ENCODE measurements at places on chromosomes 12 and 14.

- DNase-seq, result no peak
Observed at GRCh38 chr12:131766382-131767107, 55.7 kb downstream of the SFSWAP start.

DNA sequence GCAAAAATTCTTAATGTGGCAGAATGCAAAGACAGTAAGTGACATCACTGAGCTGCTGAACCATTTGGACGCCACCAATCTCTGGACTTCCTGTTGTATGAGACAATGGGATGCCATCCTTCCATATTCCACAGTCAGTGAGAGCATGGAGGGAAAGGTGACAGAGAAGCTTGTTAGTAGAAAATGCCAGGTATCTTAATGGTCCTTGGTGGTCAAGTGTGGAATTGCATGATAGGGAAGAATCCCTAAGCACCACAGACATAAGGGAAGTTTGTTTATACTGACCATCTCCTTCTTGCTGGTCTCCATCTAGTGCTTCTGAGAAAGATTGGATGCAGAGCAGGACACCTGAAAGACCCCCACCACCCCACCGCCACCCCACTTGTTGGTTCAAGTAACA lies 1410.0 kb upstream of the TMEM132C start:
- no peak for DNase-seq

- no peak for DNase-seq
Observed at GRCh38 chr14:104082807-104083206, 2.7 kb upstream of the ASPG start.

- DNase-seq, result no peak
Observed at GRCh38 chr14:77102154-77102553, 4.1 kb downstream of the CIPC start.

DNA sequence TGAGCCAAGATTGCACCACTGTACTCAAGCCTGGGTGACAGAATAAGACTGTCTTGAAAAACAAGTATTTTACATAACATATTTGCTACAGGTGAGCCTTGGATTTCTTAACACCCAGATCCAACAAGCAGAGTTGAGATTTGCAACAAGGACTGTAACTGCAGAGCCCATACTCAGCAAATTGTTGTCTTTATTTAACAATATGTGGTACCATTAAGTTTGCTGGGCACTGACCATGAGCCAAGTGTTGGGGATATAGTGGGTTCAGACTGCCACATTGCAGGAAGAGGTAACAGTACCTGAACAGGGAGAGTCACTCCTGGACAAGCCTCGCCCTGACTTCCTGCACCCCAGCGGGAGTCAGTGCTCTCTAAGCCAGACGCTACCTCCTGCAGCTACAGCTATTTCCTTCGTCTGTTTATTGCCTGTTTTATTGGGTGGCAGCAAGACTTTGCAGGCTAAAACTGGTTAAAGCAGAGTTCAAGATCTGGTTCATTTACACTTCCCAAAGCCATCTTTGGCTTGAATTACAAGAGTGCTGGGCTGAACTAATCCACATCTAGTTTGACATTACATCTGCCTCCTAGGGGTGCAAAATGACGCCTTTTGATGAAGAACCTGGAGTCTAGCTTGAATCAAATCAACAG lies 12.5 kb downstream of the AHSA1 start:
- DNase-seq, result no peak

DNA sequence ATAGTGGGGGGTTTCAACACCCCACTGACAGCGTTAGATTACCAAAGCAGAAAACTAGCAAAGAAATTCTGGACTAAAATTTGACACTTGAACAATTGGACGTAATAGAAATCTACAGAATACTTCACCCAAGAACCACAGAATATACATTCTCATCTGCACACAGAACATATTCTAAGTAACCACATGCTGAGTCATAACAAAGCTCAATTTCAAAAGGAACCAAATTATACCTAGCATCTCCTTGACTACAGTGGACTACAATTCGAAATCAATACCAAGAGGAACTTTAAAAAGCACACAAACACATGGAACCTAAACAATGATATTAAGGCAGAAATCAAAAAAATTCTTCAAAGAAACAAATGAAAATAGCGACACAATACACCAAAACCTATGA lies 871.6 kb upstream of the MDGA2 start:
- DNase-seq, result no peak

- no peak for DNase-seq
Observed at GRCh38 chr12:6376870-6377666, 1.7 kb upstream of the SCNN1A start.

DNA sequence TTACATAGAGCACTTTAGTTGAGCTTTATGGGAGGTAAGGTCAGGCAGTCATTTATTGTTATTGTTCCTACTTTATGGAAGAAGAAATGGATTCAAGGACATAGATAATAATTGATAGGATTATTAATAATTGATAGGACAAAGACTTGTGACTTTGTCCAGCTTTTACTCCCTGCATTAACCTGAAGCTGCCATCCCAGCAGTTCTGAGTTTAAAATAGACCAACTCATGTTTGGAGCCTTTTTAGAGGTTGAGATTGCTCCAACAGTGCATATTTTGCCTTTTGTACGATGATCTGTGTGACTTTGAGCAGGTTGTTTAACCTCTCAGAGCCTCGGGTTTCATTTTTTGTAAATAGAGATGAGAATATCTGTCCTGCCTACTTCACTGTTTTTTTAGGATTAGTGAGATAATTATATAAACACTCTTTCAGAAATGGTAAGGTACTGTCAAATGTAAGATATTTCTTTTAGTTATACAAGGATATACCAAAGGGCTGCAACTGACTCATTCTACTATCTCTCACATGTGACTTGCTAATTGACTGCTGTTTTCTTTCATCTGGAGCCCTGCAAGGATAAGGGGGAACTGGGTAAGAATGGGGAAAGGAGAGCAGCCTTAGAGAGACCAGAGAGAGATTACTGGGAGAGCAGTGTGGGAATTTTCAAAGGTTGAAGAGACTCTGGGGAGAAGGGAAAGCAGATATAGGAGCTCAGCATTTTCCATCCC lies 15.3 kb downstream of the WDR20 start:
- DNase-seq, result no peak

- DNase-seq, result no peak
Observed at GRCh38 chr12:50275556-50275955, 7.8 kb downstream of the LIMA1 start.

DNA sequence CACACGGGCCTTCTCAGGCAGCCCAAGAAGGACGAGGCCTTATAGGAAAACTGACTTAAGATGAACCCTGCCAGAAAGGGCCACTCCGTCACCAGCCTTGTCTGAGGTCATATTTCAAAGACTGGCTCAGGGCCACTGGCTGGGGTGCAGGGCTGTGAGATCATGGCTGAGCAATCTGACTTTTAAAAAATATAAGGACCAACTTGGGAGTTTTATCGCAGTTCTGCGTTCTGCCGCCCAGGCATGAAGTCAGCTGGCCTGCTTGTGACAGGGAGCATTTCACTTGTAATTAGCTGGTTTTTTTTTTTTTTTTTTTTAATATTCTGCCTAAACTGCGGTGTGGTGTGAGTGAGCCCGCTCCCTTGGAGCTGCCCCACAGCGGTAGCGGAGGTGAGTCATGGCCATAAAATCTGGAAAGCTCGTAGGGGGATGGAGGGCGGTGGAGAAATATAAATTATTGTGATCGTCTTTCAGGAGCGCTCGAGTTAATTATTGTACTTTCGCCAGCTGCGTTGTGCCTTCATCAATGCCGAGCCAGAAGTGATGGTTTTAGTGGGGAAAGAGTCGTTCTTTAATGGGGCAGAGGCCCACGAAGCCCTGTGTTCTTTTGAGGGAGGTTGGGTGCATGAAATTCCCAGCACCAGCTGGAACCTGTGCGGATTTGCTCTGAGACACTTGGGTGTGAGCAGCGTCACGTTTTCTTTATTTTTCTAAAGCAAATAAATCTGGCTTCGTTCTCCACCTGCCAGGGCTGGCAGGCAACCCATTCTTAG lies 231.9 kb downstream of the C12orf75 start:
- DNase-seq, result no peak

GRCh38 chr12:120365675-120366340 lies 3.2 kb downstream of the MSI1 start:
- DNase-seq, result no peak

- DNase-seq, result no peak
Observed at GRCh38 chr12:5868625-5869295, 76.3 kb downstream of the ANO2 start.

DNA sequence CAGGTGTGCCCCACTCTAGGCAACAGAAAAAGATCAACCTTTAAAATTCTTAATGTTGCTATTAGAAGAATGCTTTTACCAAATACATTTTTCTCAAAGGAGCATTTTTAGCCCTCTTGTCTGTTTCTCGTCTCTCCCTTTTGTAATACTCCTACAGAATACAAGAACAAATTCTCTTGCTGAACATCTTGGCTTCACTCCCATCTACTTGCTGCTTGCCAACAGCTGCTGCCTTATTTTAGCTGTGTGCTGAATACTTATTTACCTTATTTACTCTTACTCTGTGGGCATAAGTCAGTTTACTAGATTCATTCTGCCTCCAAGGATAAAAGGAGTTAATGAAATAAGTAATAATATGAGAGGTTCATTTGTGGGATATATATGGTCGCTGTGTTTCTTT lies 70.8 kb downstream of the POLR3B start:
- DNase-seq, result no peak

GRCh38 chr14:44490966-44491365 lies 16.1 kb downstream of the FSCB start:
- DNase-seq, result no peak

DNA sequence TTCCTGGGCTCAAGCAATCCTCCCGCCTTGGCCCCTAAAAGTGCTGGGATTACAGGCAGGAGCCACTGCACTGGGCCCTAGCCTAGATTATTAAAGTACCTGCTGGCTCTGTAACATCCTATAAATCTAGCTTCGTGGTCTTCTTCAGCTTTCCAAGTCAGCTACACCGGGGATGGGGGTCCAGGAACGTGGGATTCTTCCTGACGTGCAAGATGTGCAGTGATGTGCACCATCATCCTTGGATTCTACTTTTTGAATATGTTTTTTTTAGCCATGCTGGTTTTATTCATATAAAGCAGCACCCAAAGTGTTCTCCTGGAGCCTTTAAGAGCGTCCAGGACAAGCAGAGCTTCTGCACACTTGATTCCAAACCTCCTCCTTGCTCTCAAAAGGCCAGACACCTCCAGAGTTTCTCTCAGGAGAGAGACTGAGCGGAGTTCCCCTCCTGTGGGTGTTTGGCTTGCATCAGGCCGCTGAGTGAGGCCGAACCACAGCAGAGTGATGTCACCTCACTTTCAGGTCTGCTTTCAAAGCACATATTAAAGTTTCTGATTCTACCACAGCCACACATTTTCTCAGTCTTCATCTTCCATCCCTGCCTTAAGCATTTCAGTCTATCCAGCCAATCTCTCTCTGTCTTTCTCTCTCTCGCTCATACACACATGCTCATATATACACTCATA lies 33.4 kb downstream of the VCPKMT start:
- DNase-seq, result peak; percentile 82

DNA sequence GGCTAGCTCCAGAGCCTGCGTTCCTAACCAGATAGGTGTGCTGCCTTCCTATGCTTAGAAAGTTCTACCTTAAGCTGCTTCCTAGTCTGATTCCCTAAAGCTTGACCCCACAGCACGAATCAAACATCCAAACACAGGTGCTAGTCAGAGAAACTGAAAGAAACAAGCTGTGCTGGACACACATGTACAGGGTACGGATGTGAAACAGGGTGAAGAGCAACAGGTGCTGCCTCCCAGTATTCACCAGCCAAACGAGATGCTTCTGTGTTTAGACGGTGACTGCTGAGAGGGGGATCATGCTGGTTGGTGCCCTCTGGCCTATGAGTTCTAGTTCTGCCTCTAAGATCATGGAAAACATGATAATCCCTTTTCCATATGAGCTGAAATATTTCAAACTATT lies 105.3 kb downstream of the GRIP1 start:
- DNase-seq, result no peak

- DNase-seq, result no peak
Observed at GRCh38 chr14:59582161-59582560, 5.5 kb upstream of the CCDC175 start.

GRCh38 chr12:29273178-29273843 lies 107.7 kb downstream of the ERGIC2 start:
- DNase-seq, result no peak

- no peak for DNase-seq
Observed at GRCh38 chr14:100049220-100049619, 16.0 kb upstream of the EVL start.

- no peak for DNase-seq
Observed at GRCh38 chr12:72011374-72011773, 72.7 kb downstream of the TPH2 start.

- DNase-seq, result no peak
Observed at GRCh38 chr12:54786081-54786480, 68.2 kb upstream of the MUCL1 start.

GRCh38 chr14:78857974-78858373 lies 687.8 kb downstream of the NRXN3 start:
- no peak for DNase-seq

- no peak for DNase-seq
Observed at GRCh38 chr12:128578045-128578444, 245.7 kb downstream of the SLC15A4 start.

DNA sequence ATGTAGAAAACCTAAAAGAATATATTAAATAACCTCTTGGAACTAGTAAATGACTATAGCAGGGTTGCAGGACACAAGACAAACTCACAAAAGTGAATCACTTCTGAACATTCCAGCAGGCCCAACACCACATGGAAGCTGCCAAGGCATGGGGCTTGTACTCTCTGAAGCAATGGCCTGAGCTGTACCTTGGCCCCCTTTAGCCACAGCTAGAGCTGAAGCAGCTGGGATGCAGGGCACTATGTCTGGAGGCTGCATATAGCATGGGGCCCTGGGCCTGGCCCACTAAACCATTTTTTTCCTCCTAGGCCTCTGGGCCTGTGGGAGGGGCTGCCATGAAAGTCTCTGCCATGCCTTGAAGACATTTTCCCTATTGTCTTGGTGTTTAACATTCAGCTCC lies 1067.3 kb downstream of the LRFN5 start:
- no peak for DNase-seq

DNA sequence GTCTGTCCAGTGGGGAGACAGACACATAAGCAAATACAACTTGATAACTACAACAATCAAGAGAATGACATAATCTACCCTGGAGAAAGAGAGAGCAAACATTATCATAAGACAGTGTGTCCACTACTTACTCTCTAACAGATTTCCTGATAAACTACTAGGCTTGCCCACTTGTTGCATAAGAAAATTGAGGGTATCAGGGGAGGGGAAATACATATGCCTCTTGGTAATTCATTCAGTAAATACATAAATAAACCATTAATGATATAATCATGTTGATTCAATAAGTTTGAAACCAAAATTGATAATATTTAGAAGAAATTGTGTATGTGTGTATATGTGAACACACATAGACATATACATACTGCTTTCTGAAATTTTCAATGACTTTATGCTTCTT lies 76.6 kb downstream of the ERGIC2 start:
- no peak for DNase-seq

GRCh38 chr12:32030151-32030550 lies 70.9 kb downstream of the RESF1 start:
- DNase-seq, result no peak

- DNase-seq, result no peak
Observed at GRCh38 chr14:95811813-95812212, 64.8 kb upstream of the TUNAR start.
